ENCODE measurements at places on chromosomes 1 and 21. TPM values are rescaled to one million over a fixed set of nuclear protein-coding genes. Genes with fewer than 3 reads are reported as not detected.

- DNase-seq = no peak
Observed at GRCh38 chr1:154334079-154335024, 9.0 kb downstream of the ATP8B2 start.

DNA sequence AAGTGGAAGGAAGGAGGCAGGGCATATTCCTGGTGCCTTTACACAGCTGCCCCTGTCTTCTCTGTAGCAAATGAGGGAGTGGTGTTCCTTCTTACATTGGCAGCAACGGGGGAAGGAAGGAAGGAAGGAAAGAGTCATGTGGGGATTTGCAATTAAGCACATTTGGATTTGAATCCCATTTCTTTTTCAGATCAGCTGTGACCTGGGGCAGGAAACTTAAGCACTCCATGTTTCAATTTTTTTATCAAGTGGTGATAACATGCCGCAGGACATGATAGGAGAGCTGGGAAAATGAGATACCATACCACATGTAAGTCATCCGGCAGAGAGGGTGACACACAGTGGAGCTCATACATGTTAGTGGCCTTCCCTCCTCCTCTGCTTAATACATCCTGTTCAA, 186.8 kb downstream of the APP start:
- no peak for DNase-seq

DNA sequence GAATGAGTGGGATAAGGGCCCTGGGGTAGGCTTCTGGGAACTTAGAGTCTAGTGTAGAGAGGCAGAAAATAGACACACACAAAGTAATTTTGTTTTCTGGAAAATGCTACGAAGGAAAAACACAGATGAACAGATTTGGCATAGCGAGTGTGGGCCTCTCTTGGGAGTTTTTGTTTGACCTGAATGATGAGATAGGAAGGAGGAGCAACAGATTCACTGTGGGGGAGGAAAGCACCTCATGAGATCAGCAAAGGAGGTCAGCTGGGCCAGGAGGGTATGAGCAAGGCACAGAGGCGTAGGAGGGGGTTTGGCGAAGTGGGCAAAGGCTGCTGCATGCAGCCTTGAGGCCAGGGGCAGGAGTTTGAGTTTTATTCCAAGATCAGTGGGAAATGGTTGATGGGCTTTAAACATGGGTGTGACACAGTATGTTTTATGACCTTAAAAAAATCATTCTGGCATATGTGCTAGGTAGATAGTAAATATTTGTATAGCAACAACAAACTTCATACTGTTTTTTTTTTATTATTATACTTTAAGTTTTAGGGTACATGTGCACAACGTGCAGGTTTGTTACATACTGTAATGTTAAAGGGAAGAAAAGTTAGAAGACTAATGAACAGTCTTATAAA, 57.9 kb downstream of the FGGY start:
- DNase-seq = no peak

S100A2 gene
- total RNA-seq = 5.0 TPM

DNA sequence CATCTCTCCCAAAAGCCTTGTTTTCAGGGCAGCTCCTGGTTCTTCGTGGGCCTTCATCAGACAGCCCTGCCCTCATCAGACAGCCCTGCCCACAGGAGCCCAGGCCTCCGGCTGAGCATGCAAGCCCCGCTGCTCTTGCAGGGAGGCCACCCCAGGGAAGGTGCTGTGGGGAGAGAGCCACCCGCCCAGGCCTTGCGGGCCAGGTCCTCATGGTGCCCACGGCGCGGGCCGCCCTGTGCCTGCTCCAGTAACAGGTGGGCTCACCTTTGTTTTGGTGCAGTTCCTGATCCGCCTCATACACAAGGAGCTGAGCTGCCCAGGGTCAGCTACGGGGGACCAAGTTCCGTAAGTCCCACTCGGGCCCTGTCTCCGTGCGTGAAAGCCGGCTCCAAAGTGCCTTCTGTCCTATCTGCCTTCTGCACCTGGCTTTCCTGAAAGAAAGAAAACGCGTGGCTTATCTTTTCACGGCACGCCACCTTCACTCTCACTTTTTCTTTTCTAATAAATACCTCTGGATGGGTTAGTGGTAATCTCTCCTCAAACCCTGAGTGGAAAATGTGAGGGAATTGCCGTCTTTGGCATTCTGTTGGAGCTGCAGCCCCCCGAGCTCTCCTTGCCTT, 65.9 kb downstream of the SLC37A1 start:
- peak; percentile 46 for DNase-seq

- no peak for DNase-seq
Observed at GRCh38 chr1:201404055-201404454, 4.9 kb upstream of the LAD1 start.

SPRR2B gene
- not detected for total RNA-seq

DNA sequence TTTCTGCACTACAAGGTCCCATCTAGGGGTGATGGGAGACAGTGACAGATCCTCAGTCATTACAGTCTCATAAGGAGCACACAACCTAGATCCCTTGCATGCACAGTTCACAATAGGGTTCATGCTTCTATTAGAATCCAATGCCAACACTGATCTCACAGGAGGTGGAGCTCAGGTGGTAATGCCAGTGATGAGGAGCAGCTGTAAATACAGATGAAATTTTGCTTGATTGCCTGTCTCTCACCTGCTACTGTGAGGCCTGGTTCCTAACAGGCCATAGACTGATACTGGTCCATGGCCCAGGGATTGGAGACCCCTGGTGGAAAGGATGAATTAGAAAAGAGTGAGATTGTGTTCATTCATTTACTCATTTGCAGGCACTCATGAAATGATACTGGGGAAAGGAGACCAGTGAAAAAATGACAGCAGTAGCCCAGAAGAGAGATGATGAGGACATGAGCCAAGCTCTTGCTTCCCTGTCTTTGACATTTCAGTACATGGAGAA, 251.6 kb upstream of the DUSP10 start:
- no peak for DNase-seq

ADORA1 gene
- total RNA-seq = 12.1 TPM

B3GALT5 gene
- 0.65 TPM for total RNA-seq

DNA sequence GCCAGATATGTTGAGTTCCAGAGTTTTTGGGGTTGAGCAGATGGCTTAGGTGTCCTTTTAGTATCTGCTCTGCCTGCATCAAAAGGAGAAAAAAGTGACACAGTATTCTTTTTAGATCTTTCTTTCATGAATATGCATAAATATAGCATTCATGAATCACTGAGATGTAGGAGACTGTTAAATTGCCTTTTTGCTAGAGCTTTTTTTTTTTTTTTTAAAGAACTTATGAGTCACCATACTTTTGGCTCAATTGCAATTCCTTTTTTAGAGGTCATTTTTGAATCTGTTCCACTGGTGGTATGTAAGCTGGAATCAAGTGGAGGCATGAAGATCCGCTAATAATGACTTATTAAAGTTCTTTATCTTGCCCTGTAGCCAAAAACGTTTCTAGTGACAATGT, 480.9 kb upstream of the ZRANB2 start:
- no peak for DNase-seq

- no peak for DNase-seq
Observed at GRCh38 chr1:230143534-230143933, 76.5 kb downstream of the GALNT2 start.
